8988T (cell line): ENCODE measurements at places on chromosomes 7 and 10.

DNA sequence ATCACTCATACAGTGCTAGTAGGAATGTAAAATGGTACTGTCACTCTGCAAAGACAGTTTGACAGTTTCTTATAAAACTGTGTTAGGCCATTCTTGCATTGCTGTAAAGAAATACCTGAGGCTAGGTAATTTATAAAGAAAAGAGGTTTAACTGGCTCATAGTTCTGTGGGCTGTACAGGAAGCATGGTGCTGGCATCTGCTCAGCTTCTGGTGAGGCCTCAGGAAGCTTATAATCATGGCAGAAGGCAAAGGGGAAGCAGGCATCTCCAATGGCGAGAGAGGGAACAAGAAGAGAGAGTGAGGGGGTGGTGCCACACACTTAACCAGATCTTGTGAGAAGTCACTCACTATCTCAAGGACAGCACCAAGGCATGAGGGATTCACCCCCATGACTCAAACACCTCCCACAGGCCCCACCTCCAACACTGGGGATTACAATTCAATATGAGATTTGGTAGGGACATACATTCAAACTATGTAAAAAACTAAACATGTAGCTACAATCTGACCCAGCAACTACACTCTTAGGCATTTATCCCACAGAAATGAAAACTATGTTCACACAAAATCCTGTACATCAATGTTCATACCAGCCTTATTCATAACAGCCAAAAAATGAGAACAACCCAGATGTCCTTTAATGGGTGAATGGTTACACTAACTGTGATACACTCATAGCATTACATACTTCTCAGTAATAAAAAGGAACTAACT, 5.0 kb downstream of the ALDH18A1 start:
- no peak for DNase-seq

DNA sequence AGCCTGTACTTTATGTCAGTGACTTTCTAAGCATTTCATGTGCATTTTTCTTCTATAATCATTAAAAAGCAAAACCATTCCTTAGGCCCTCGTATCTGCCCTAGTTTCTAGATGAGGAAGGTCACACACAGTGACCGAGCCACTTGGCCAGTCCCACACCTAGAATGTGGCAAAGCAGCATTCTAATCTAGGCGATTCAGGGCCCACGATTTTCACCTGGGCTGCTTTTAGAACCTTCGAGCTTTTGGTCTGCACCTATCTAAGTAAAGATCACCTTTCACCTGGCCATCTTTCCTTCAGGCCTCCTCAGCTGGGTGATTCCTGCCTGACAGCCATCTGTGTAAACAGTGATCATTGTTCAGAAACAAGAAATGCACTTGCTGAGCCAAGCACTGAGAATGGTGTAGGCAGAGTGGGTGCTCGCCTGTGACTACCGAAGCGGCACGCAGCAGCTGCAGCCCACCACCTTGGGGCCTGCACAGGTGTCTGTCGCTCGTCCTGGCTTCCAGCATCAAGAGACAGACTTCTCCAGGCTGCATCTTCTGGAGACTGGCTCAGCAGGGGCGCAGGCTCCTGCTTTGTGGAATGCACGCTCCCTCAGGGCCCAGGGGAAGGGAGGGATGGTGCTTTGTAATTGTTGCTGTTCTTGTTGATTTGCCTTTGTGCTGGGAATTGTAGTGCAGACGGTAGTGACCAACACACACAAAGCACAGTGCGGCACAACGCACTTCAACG, 149.0 kb upstream of the INSYN2A start:
- no peak for DNase-seq

DNA sequence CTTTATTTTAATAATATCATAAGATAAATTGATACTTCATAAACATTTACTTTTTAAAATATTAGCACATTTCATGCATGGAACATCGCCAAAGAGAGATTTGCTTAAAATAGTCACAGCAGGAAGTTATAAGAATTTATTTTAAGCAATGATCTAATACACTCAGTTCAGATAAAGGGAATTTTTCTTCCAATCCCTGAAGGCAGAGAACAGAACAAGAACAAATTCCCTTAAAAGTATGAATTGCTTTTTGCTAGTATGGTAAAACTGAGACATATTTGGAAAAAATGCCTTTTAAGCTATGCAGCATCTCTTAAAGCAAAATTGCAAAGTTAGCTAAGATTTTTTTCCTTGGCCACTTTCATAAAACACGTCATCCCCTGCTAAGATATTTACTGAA, 91.0 kb downstream of the SEMA3D start:
- no peak for DNase-seq

DNA sequence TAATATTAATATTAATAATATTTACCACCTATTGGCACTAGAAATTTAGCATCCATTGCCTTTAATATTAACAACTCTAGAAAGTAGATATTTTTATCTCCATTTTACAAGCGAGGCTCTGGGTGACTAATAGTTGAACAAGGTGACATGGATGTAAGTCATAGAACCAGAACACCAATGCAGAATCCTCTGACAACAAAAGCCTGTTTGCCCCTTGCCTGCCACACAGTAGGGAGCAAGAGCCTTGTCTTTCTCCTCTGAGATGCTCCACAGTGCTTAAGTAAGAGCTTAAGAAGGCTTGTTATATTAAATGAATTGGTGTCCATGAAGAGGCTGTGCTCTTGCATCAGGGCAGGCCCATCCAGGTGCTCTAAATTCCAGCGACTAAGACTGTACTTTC, 51.2 kb upstream of the LBX1 start:
- DNase-seq: no peak

DNA sequence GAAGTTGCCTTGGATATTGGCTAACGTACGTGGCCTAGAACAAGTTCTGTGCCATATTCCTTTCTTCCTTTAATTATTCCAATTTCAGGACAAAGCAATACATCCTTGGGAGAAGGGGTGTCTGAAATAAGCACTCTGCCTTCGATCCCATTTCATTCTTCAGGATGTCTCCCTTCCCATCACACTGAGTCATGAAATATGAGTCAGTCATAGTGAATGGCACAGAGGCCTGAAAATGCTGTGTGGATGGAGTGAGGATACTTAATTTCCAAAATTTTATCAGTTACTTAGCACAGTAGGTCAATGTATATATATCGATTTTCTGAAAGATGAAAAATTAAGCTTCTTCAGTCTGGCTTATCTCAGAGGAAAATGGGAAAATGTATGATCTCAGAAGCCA, 19.5 kb downstream of the EVX1 start:
- DNase-seq: no peak

GRCh38 chr7:20224025-20224424, 6.8 kb upstream of the MACC1 start:
- no peak for DNase-seq
